Activated T-cell treated with anti-CD3 and anti-CD28 coated beads for 1 hour (primary cell): ENCODE measurements at places on chromosomes 16 and 17.
A peak's percentile ranks its signal among the peaks of the same experiment; 100 is the strongest.

DNA sequence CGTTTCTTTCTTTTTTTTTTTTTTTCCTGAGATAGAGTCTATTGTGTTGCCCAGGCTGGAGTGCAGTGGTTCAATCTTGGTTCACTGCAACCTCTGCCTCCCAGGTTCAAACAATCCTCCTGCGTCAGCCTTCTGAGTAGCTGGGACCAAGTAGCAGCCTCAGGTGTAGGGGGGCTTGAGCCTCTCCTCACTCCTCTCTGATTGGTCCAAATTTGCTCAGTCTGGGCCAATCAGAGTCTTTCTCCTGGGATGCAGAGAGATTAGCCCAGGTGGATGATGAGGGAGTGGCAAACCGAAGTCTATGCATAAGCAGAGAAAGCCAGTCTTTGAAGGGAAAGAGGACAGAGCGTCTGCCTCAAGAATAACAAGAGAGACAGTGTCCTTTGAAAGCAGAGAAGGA, 99.0 kb downstream of the BMERB1 start:
- no peak for DNase-seq

DNA sequence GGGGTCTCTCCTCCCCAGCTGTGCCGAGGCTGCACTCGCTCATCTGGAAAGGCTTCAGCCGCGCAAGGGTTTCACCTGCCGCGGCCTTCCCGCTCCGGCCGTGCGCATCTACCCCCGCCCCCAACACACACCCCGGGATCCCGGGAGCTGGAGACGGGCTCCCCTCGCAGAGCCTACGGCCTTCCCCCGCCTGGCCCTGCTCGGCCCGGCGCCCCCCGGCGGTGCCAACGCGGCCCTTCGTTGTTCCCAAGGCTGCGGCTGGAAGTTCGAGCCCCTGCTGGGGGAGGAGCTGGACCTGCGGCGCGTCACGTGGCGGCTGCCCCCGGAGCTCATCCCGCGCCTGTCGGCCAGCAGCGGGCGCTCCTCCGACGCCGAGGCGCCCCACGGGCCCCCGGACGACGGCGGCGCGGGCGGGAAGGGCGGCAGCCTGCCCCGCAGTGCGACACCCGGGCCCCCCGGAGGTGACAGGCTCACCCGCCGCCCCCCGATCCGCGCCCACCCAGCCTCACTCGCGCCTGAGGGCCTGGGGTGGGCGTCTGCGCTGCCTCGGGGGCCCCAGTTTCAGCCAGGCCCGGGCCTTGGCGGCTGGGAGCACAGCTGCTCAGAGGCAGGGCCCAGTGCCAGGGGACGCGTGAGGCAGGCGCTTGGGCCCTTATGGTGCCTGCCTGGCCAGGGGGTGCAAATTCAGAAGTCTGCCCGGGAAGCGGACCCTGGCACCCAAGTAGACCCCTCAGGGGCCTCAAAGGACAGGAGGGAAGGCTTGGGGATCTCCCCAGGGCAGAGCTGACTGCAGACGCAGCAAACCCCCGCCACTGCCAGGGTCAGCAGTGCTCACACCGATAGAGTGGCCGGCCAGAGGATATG, 11.2 kb downstream of the GALK1 start:
- DNase-seq, result peak; percentile 64

GRCh38 chr16:84295203-84295860, 654 bp downstream of the WFDC1 start:
- DNase-seq, result no peak

DNA sequence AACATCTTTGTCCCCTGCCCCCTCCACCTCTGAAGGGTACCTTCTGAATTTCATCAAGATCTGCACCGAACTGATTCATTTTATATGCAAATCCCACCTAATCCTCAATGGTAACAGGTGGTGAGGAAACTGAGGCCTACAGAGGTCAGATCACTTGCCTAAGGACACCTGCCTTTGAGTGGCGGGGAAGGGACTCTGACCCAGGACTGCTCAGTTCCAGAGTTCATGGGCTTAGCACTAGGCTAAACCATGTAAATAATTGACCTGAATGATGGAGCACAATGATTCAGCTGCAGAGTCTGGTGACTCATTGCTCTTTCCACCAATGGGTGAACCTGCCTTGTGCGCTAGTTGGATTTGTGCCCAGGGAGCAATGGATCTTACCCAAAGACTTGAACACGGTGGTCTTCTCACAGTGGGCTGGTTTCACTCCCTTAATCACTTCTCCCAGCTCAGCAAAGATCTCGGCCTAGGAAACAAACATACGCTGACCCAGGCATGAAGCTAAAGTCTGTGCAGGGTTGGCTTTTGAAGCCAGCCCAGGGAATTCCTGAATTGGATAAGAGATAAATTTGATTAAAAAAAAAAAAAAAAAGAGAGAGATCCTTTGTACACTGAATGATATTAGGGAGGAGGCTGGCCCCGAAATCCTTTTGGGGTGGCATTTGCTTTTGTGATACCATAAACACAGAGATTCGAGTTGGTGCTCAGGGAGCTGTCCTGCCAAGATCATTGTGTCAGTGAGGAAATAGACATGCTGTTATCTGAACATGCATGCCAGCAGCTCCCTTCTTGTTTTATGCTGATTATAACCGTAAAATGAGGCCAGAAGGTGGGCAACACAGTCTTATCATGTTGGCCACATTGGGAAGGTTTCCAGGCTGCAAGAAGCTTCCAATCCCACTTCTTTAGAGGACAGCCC, 17.0 kb downstream of the CRYM start:
- DNase-seq, result no peak

DNA sequence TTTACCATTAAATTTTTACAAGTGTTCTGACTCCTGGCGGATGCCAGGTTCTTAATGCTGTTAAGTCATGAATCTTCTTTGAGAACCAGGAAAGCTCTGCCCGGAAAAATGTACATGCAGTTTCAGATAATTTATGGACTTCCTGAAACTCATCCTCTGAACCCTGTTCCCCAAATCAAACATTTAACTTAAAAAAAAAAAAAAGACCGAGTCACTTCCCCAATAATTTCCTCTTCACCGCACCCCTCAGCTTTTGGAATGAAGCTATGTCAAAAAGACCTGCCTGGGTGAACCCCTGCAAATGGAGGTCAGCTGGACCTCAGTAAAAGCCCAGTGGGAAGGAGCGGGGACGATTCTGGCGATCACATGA, 15.0 kb downstream of the ZNF232 start:
- no peak for DNase-seq

DNA sequence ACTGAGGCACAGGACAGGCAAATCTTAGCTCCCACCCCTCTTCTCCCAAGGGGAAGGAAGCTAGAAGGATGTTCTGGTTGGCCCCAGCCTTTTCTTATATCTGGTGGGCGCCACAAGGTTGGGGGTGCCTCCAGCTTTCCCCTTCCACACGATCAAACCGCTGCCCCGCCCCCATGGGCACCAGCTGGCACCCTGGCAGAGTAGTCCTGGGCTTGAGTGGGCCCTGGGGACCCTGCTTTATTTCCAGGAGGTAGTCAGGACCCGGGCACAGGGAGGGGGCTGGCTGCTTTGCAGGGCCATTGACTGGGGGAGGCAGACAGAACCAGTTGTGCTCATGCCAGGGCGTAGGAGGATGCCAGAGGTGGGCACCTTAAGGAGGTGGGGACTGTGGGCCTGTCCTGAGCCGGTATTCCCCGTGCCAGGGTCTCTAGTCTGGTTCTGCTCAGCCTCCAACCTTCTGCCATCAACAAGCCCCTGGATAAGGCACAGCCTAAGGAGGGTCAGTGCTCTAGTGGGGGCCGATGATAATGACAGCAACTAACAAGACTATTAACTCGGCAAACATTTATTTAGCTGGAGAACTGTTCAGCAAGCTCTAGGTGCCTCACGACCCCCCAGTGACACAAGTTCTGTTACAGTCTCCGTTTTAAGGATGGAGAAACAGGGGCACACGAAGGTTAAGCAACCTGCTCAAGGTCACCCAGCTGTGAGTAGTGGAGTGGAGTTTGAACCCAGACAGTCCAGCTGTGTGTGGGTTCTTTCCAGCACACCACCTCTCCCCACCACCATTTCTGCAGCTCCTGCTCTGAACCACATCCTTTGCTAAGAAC, 7.6 kb upstream of the PPP1R1B start:
- DNase-seq, result no peak

DNA sequence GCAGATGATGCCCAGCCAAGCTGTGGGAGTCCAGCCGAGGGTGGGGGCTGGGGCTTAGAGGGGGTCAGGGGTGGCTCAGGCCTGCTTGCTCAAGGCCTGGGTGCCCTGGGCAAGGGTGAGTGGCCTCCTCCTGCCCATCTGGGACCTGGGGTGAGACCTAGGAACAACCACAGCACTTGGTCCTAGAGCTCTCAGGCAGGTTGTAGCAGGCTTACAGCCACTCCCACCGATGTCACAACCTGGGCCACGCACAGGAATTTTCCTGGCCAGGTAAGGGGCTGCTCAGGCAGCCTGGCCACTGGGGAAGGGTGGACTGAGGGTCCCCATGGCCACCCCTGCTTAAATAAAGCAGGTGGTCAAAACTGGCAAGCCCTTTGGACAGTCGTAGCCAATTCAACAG, 6.3 kb upstream of the SREBF1 start:
- no peak for DNase-seq
